Erythroblast (primary cell): ENCODE measurements at places on chromosomes 5 and 9.

GRCh38 chr9:102087141-102087540 lies 348.7 kb upstream of the GRIN3A start:
- DNase-seq: no peak

DNA sequence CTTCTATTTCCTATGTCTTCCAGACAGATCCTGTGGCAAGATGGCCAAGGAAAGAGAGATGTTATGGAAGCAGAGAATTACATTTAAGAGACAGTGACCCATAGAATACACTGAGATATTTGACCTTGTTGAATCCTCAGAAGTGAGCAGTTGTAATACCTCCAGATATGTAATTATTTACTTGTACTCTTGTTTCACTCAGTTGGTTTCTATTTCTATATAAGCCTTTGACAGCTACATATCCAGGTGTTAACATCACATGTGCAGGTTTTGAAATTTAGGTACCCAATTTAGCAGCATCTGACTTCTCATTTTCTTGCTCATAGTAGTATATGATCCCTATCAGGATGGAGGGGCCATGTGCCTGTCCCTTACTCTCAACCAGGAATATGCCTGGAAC lies 269.5 kb downstream of the CD180 start:
- no peak for DNase-seq

- DNase-seq: no peak
These were observed 335.3 kb upstream of the ADAMTSL1 start for GRCh38 chr9:18138656-18139055.

DNA sequence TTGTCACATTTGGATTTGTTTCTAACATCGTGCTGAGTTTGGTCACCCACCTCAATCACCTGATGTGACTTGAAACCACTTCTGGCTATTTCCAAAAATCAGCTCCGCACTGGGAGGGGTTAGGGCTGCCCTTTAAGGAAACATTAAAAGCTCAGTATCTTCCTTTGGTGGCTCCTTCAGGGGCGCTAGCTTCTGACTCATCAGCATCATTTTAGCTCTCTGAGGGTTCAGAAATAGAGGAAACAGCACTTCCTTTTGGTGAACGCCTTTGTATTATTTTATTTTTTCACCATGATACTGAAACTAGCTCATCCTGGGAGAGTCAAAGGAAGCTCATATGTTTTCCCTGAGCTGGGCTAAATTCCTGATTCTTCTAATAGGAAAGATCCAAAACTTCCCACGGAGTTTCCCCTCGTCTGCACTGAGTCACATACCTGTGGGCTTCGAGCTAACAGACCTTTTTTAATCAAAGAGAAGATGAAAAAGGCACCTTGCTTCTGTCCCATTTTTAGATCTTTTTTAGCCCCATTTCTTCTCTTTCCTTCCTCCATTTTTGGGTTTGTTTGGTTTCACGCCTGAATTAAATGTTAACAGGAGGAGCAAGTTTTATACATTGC lies 48.2 kb downstream of the ROPN1L start:
- no peak for DNase-seq

GRCh38 chr9:122777935-122778627 lies 10.7 kb upstream of the OR5C1 start:
- DNase-seq: no peak

DNA sequence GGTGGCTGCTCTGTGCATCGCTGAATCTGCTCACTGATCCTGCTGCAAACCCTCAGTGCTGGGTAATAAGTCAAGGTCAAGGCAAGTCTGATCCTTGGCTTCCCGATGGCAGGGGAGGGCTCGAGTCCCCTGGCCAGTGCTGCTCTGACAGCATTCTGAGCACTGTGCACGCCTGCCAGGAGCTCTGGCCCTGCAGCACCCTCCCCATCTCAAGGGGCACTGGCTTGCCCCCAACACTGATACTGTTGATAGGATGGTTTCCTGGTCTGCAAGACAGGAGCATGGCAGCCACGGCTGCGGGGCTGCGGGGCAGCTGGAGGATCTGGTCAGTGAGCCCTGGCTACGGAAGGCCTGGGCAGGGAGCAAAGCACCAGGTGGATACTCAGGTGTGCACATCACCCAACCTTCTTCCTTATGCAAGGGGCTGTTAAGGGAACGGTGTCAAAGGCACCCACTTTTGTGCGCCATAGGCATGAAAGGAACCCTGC lies 71.8 kb downstream of the SECISBP2 start:
- no peak for DNase-seq

DNA sequence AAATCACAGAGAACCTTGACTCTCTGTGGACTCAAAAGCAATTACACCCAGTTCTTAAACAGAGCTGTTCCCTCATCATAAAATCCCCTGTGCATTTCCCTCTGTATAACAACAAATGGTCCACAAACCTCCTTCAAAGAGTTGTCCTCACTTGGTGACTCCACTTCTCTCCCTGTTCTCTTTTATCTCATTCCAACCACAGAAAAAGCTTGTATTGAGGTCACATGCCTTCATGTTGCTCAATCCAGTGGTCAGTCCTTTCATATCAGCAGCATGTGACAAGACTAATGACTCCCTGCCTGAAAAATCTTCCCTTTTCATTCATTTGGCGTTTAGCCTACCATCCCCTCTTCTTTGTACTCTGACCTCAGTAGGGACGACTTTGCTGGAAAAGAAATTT lies 158.0 kb downstream of the DEPDC1B start:
- peak; percentile 4 for DNase-seq

DNA sequence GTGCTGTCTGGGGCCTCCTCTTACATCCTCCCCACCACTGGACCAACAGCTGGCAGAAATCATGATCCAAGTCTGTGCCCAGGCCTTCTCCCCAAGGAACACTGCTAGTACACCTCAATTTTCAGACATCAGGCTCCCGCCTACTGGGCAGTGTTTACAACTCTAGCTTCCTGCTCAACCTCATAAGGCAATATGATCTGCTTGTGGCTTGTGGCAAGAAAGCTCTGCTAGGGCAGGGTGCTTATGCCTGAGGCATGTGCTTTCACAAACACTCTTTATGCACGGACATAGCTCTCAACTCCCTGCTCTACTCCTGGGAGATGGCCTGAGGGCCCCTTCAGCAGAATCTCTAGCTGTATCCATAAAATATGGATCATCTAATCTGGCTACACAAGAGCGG lies 32.5 kb downstream of the SH3TC2 start:
- no peak for DNase-seq

DNA sequence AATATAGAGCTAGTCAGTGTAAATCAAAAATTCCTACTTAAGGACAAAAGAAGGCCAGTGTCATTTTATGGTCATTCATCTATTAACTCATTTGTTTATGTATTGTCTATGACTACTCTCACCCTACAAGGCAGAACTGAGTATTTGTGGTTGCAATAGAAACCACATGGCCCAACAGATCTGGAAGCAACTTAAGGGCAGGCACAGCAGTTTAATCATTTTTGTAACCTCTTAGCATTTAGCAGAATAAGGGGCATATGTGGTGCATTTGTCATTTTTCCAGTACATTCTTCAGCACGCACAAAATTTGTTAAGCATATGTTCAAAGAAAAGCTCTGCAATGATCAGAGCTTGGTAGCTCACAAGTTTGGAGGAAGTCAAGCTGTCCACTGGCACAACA lies 1.1 kb downstream of the FKBP15 start:
- peak; percentile 51 for DNase-seq

- DNase-seq: no peak
These were observed 559.1 kb downstream of the CETN3 start for GRCh38 chr5:89850513-89850865.

GRCh38 chr9:115461280-115461679 lies 343.3 kb upstream of the TNC start:
- no peak for DNase-seq
